Colonic mucosa (tissue), 4 donors: ENCODE measurements at places on chromosomes 2 and 18. TPM values are rescaled to one million over a fixed set of nuclear protein-coding genes. Genes with fewer than 3 reads are reported as not detected.

DNA sequence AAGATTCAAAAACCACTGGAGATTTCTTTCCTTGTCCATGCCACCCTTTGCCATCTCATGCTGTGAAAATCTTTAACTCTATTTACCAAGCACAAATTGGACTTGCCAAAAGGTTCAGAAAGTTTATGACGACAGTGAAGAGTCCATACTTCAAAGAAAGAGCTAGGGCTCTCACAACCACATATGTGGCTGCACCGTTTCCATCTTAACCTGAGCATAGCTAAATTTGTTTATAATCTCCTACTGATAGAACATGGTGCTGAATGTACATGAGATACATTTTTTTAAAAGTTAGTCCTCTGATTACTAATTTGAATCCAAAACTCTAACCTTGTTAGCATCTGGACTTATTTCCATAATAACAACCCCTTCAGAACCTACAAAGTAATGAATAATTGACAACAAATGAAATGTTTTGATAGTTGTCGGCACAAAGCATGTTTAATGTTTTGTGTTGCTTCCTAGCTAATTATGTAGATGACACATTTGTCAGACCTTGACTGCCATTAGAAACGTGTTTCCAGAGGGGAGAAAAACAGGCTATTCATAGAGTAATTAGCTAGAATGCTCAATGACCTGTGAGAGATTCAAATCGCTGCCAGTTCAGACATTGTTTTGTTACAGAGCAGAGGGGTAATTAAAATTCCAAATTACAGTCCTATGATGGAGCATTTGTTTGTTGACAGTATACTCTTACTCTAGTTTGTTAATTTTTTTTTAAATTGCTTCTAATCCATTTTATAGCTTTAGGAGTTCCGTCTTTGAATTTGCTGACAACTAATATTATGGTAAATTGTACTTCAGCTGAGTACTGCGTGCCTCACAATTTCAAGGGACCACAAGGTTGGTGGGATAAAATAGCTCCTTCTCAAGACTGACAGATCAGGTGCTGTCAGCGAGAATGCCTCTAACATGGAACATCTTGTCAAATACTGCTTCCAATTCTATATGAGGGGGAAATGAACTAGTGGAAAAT, 31.8 kb downstream of the ARHGAP15 start:
- H3K36me3 ChIP-seq, result no peaks in the 10 kb centered on the region
- H3K4me3 ChIP-seq, result no peak overlapping the region
- no peaks in the 10 kb centered on the region for H3K27me3 ChIP-seq
- no peak overlapping the region for H3K27ac ChIP-seq
- DNase-seq, result no peak
- H3K4me1 ChIP-seq, result no peaks in the 10 kb centered on the region

The MAP2 gene
- total RNA-seq, result 0.84 TPM

The ICOS gene
- total RNA-seq, result 0.32 TPM

The PSMA8 gene
- not detected for total RNA-seq

The VIT gene
- total RNA-seq, result 0.21 TPM

- no peaks in the 10 kb centered on the region for H3K4me1 ChIP-seq
- no peak overlapping the region for H3K27ac ChIP-seq
- no peak overlapping the region for H3K4me3 ChIP-seq
- no peak for DNase-seq
- H3K36me3 ChIP-seq, result no peaks in the 10 kb centered on the region
- H3K27me3 ChIP-seq, result no peaks in the 10 kb centered on the region
Measured at GRCh38 chr18:56511996-56512395, 126.4 kb downstream of the TXNL1 start.

The GRB14 gene
- total RNA-seq, result 2.0 TPM

GRCh38 chr2:50922506-50922905, 109.4 kb downstream of the NRXN1 start:
- no peak overlapping the region for H3K27ac ChIP-seq
- H3K27me3 ChIP-seq, result no peaks in the 10 kb centered on the region

- no peak for DNase-seq
- H3K36me3 ChIP-seq, result peaks cover 4% of the 10 kb centered on the region
- no peaks in the 10 kb centered on the region for H3K4me1 ChIP-seq
- H3K27me3 ChIP-seq, result no peaks in the 10 kb centered on the region
Measured at GRCh38 chr2:202909394-202910192, 1.9 kb downstream of the WDR12 start.

The SERPINB3 gene
- not detected for total RNA-seq

GRCh38 chr2:161241894-161242293, 66.3 kb upstream of the PSMD14 start:
- no peaks in the 10 kb centered on the region for H3K4me1 ChIP-seq
- no peak overlapping the region for H3K27ac ChIP-seq
- DNase-seq, result no peak
- H3K36me3 ChIP-seq, result no peaks in the 10 kb centered on the region
- H3K27me3 ChIP-seq, result no peaks in the 10 kb centered on the region

The AQP12B gene
- 7.9 TPM for total RNA-seq

DNA sequence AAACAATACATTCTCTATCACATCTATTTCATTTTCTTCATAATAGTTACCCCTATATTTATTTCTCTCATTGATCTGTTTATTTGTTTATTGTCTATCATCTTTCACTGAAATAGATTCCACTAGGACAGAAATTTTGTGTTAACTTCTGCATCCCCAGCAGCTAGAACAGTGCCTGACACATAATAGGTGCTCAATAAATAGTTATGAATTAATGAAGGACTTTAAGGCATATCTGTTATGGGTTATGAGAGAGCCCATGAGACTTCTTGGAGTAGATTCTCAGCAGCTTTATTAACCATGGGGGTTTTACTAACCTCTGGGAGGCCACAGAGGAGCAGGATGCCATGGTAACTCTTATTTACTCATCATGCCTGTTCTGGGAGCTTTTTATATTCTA, 144.6 kb downstream of the CDC42EP3 start:
- H3K4me3 ChIP-seq, result no peak overlapping the region
- no peaks in the 10 kb centered on the region for H3K4me1 ChIP-seq
- H3K36me3 ChIP-seq, result no peaks in the 10 kb centered on the region
- no peaks in the 10 kb centered on the region for H3K27me3 ChIP-seq
- no peak for DNase-seq
- H3K27ac ChIP-seq, result no peak overlapping the region

GRCh38 chr18:60180671-60181070, 191.9 kb downstream of the MC4R start:
- no peak for DNase-seq
- H3K27ac ChIP-seq, result no peak overlapping the region
- no peaks in the 10 kb centered on the region for H3K4me1 ChIP-seq
- H3K36me3 ChIP-seq, result no peaks in the 10 kb centered on the region

GRCh38 chr2:160703648-160704585, 210.3 kb upstream of the RBMS1 start:
- H3K27ac ChIP-seq, result no peak overlapping the region
- H3K4me1 ChIP-seq, result no peaks in the 10 kb centered on the region

DNA sequence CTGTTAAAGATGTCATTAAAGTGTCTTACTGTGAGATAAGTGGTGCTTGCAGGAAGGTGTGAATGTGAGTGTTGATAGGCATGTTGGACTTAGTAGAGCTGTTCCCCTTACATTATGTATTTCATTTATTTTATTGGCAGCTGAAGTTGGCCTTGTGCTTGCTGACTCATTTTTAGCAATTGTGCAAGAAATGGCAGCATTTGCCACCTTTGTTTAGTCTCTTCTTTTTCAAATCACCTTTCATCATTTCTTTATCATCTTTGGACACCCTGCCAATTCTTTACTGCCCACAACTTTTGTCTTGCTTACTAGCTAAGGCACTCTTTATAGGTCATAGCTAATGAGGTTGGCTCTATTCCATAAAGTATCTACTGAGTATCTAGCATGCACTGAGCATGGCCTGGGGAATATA, 130.3 kb upstream of the LYPD6 start:
- no peak for DNase-seq
- no peak overlapping the region for H3K27ac ChIP-seq
- no peaks in the 10 kb centered on the region for H3K4me1 ChIP-seq
- H3K27me3 ChIP-seq, result no peaks in the 10 kb centered on the region
- no peaks in the 10 kb centered on the region for H3K36me3 ChIP-seq

DNA sequence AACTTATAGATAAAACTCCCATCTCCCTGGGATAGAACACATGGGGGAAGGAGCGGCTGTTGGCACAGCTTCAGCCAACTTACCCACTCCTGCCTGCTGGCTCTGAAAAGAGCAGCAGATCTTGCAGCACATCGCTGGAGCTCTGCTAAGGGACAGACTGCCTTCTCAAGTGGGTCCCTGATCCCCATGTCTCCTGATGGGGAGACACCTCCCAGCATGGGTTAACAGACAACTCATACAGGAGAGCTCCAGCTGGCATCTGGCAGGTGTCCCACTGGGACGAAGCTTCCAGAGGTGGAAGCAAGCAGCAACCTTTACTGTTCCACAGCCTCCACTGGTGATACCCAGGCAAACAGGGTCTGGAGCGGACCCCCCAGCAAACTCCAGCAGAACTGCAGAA, 673.3 kb downstream of the NRXN1 start:
- no peak for DNase-seq
- no peak overlapping the region for H3K27ac ChIP-seq
- no peaks in the 10 kb centered on the region for H3K27me3 ChIP-seq
- no peaks in the 10 kb centered on the region for H3K36me3 ChIP-seq
- H3K4me1 ChIP-seq, result no peaks in the 10 kb centered on the region
- no peak overlapping the region for H3K4me3 ChIP-seq

The TDRD15 gene
- total RNA-seq, result not detected

GRCh38 chr2:44286119-44286883, 11.0 kb downstream of the SLC3A1 start:
- H3K27me3 ChIP-seq, result no peaks in the 10 kb centered on the region
- no peak overlapping the region for H3K4me3 ChIP-seq
- no peaks in the 10 kb centered on the region for H3K36me3 ChIP-seq
- H3K4me1 ChIP-seq, result peaks cover 6% of the 10 kb centered on the region

DNA sequence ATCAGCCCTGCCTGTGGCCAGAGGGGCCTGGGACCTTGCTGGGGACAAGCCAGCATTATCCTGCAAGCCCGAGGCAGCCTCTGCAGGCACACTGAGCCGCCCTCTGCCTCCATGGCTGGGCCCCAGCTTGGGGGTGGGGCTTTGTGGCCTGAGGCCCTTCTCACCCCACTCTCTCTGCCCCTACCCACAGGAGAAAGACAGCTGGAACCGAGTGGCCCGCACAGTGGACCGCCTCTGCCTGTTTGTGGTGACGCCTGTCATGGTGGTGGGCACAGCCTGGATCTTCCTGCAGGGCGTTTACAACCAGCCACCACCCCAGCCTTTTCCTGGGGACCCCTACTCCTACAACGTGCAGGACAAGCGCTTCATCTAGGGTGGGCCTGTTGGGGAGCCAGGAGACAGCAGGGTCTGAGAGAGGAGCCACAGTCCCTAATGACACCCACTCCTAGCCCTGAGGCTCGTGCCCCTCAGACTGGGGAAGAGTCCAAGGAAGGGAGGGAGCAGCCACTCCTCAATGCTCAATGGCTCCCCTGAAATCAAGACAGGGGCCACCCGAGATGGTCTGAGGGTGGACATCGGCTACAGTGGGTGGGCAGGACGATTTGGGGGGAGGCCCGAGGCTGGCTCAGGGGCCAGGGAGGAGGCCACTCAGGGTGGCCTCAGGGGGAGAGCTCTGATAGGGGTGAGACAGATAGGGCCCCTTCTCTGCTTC, 4.4 kb upstream of the CHRNG start:
- H3K27ac ChIP-seq, result no peak overlapping the region
- no peaks in the 10 kb centered on the region for H3K36me3 ChIP-seq
- DNase-seq, result no peak
- H3K4me3 ChIP-seq, result no peak overlapping the region

- no peak overlapping the region for H3K27ac ChIP-seq
- no peaks in the 10 kb centered on the region for H3K4me1 ChIP-seq
- no peaks in the 10 kb centered on the region for H3K27me3 ChIP-seq
Measured at GRCh38 chr18:34867520-34867919, 157.4 kb downstream of the DTNA start.

- no peak overlapping the region for H3K27ac ChIP-seq
- peaks cover 7% of the 10 kb centered on the region for H3K36me3 ChIP-seq
- no peak overlapping the region for H3K4me3 ChIP-seq
- H3K27me3 ChIP-seq, result no peaks in the 10 kb centered on the region
- no peak for DNase-seq
- no peaks in the 10 kb centered on the region for H3K4me1 ChIP-seq
Measured at GRCh38 chr2:159737917-159738296, 25.6 kb downstream of the MARCHF7 start.

DNA sequence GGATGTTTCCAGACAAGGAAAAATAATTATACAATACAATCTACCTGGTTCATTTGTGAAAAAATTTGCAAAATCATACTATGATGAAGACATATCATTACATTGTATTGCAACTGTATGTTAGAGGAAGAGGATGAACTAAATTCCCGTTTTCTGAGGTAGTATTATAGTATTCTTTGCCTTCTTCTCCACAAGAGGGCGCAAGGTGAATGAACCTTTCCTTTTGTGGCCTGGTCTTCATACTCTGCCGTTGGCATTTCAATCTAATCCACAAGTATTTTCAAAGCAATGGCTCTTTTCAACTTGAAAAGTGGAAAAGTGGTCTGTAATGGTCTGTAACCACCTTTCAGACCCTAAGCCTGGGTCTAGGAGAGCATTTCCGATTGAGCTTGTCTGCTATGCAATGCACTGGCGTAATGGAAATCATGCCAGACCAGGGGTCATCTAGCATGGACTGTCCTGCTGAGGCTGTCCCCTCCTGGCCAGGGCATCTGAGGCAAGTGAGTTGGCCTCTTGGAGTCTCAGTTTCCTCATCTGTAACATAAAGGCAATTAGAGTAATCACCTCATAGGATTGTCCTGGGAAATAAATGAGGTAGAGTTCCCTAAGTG, 30.8 kb upstream of the ZNF396 start:
- no peaks in the 10 kb centered on the region for H3K36me3 ChIP-seq
- no peaks in the 10 kb centered on the region for H3K27me3 ChIP-seq
- H3K4me1 ChIP-seq, result peaks cover 4% of the 10 kb centered on the region
- H3K4me3 ChIP-seq, result no peak overlapping the region
- peak; percentile 74 for DNase-seq

The DQX1 gene
- 34.2 TPM for total RNA-seq

DNA sequence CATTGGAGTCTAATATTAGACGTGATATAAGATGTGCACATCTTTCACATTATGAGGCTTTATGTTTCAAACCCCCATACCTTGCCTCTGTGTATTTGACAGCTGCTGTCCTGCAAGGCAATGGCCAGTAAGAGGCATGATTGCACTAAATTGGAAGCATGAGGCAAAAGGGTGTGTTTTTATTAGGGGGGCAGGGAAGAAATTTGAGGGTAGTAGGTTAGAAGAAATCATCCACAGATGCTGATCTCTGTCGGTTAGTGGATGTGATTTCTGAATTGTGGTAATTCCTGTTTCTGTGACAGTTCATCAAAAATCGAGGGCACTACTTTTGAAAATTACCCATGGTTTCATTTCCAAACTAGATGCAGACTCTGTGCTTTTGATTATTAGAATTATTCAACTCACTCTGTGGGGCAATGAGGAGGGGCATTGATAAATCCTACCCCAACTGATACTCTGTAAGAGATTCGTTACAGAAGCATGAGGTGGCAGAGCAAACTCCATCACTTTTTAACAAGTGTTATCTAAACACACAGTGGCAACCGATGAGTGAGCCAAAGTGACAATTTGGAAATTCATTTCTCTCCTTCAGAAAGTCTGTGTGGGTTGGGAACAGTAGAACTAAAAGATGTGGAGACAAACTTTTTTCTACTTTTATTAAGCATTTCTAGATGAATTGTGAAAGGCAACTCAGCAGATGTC, 453.0 kb downstream of the ARHGAP15 start:
- no peaks in the 10 kb centered on the region for H3K36me3 ChIP-seq
- no peak overlapping the region for H3K27ac ChIP-seq
- H3K4me3 ChIP-seq, result no peak overlapping the region
- no peaks in the 10 kb centered on the region for H3K4me1 ChIP-seq
- no peaks in the 10 kb centered on the region for H3K27me3 ChIP-seq
- no peak for DNase-seq
